ENCODE measurements at places on chromosomes 2 and 18. TPM values are rescaled to one million over a fixed set of nuclear protein-coding genes. Genes with fewer than 3 reads are reported as not detected.

GRCh38 chr2:83068714-83069113 lies 1390.4 kb downstream of the SUCLG1 start:
- no peak for DNase-seq

GRCh38 chr2:88095022-88095421 lies 27.4 kb downstream of the SMYD1 start:
- no peak for DNase-seq

- DNase-seq, result peak; percentile 43
Observed at GRCh38 chr2:19361325-19361990, 3.0 kb upstream of the OSR1 start.

GRCh38 chr2:227472265-227473121 lies 537 bp downstream of the AGFG1 start:
- peak; percentile 46 for DNase-seq

GRCh38 chr2:107336526-107336925 lies 450.6 kb upstream of the ST6GAL2 start:
- no peak for DNase-seq

Gene SPDYA
- not detected for total RNA-seq

DNA sequence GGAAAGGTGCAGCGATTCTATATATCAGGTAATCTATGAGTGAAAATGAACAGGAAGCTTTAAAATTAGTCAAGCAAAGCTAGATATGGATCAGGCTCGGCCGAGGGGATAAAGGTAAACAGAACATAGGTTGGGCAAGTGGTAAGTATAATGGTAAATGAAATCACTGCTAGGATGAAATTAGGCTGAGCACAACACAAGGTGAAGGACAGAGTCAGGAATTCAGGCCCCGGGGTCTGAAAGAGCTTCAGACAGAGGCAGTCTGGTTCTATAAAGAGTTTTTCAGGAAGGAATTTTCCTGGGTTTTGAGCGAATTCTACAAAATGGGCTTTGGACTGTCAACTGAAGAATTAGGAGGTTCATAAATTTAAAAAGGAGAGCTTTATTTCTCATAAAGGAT lies 513.2 kb upstream of the CDH2 start:
- no peak for DNase-seq

- no peak for DNase-seq
Observed at GRCh38 chr2:207119048-207119447, 46.7 kb downstream of the KLF7 start.

DNA sequence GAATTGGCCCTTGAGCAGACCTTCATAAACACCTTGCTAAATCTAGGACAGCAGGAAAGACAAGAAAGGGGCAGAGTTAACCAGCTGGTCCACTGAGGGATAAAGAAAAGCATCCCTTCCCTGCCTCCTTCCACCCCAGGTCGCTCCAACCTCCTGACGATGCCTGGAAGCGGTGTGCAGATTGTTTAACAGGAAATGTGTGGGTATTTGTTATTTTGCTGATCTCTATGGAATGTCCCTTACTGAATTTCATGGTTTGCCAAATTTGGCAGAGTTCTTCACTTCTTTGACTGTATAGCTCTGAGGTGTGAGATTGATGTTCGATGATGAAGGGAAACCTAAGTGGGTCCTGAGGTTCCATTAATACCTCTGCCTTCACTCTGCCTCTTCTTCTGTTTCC lies 72.9 kb downstream of the MAP3K20 start:
- no peak for DNase-seq

DNA sequence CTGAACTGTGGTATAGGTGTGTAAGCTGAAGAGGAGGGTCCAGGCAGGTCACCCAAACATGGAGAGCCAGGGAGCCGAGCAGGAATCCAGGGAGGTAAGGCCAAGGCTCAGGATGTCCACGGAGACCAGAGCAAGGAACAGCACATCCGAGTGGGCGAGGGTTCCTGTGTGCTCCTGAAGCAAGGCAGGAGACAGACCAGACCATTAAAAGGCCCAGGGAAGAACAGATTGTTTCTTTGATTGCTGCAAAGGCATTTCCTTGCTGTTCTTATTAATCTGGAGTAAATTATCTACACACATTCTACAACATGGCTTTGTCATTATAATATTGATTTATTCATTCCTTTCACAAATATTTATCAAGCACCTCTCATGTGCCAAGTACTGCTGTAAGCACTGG lies 50.1 kb upstream of the SPTBN1 start:
- no peak for DNase-seq

- DNase-seq, result no peak
Observed at GRCh38 chr18:65103864-65104263, 646.9 kb upstream of the CDH7 start.
